ENCODE measurements at places on chromosomes 13 and 19.
A peak's percentile ranks its signal among the peaks of the same experiment; 100 is the strongest.

DNA sequence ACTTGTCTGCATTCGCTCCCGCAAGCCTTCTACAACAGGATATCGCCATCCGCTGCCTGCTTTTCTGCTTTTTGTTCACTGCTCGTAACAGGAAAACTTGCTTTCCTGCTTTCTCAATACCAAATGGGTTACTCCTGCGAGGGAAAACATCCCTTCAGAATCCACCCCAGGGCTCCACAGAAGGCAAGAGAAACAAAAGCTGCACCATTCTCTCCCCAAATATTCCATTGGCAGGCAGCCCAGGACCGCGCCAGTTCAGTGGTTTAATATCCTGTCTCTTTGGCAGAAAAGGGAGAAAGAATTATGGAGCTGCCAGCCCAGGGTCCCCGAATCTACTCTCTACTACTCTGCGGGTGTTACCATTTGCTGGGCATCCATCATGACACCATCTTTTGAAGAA, 84.7 kb upstream of the DOCK9 start:
- DNase-seq, result no peak

GRCh38 chr19:54262066-54262465, 5.0 kb upstream of the LILRB5 start:
- DNase-seq, result no peak

- DNase-seq, result peak; percentile 75
Measured at GRCh38 chr19:2775556-2776430, 7.3 kb downstream of the SGTA start.

- no peak for DNase-seq
Measured at GRCh38 chr19:46731007-46731501, 14.1 kb upstream of the PRKD2 start.

GRCh38 chr13:51682686-51683085, 98.4 kb downstream of the WDFY2 start:
- DNase-seq, result no peak

GRCh38 chr13:20399961-20400360, 125.7 kb downstream of the CRYL1 start:
- DNase-seq, result no peak

All from CD4-positive, alpha-beta T cell treated with Interleukin-21 for 1 hour (primary cell).